ENCODE measurements at places on chromosomes 1 and 21. TPM values are rescaled to one million over a fixed set of nuclear protein-coding genes. Genes with fewer than 3 reads are reported as not detected.

GRCh38 chr1:19322481-19322880 is 10.4 kb downstream of the SLC66A1 start:
- no peaks in the 10 kb centered on the region for H3K36me3 ChIP-seq
- no peak for DNase-seq
- no peak overlapping the region for H3K4me3 ChIP-seq
- H3K27me3 ChIP-seq = no peaks in the 10 kb centered on the region
- no peaks in the 10 kb centered on the region for H3K4me1 ChIP-seq

GRCh38 chr1:232909752-232910151 is 40.7 kb upstream of the NTPCR start:
- H3K4me3 ChIP-seq = no peak overlapping the region
- no peaks in the 10 kb centered on the region for H3K27me3 ChIP-seq
- DNase-seq = no peak

C1orf226 gene
- not detected for polyA plus RNA-seq

DNA sequence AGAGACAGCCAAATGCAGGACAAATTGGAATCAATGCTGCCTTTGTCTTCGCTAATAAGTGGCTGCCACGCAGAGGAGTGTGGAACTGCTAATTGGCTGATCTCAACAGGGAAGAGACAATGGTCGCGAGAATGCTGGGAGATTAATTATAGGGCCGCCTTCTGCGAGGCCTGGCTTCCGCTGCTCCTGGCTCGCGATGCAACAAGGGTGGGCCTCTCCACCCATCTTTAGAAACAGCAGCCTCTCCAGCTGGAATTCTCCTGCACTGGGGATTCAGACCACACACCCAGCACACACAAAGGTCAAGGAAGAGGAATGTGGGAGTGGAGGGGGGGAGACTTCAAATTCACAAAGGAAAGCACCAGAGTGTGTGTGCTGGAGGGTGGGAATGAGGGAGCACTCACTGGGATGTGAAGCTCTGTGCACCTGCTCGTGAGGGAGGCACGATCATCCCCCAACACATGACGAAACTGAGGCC is 200.7 kb upstream of the GRIK3 start:
- no peaks in the 10 kb centered on the region for H3K36me3 ChIP-seq
- H3K27ac ChIP-seq = no peak overlapping the region
- no peaks in the 10 kb centered on the region for H3K4me1 ChIP-seq
- H3K27me3 ChIP-seq = no peaks in the 10 kb centered on the region
- H3K4me3 ChIP-seq = no peak overlapping the region

LIN28A gene
- not detected for polyA plus RNA-seq

DDAH1 gene
- polyA plus RNA-seq = not detected

GRCh38 chr21:43805275-43805800 is 16.0 kb downstream of the RRP1 start:
- DNase-seq = no peak
- no peaks in the 10 kb centered on the region for H3K4me1 ChIP-seq

CENPS gene
- polyA plus RNA-seq = 9.7 TPM

GRCh38 chr1:167206166-167206835 is 14.4 kb upstream of the POU2F1 start:
- H3K4me3 ChIP-seq = no peak overlapping the region
- no peak for DNase-seq
- no peaks in the 10 kb centered on the region for H3K27me3 ChIP-seq
- no peaks in the 10 kb centered on the region for H3K4me1 ChIP-seq
- H3K36me3 ChIP-seq = no peaks in the 10 kb centered on the region
- no peak overlapping the region for H3K27ac ChIP-seq

DNA sequence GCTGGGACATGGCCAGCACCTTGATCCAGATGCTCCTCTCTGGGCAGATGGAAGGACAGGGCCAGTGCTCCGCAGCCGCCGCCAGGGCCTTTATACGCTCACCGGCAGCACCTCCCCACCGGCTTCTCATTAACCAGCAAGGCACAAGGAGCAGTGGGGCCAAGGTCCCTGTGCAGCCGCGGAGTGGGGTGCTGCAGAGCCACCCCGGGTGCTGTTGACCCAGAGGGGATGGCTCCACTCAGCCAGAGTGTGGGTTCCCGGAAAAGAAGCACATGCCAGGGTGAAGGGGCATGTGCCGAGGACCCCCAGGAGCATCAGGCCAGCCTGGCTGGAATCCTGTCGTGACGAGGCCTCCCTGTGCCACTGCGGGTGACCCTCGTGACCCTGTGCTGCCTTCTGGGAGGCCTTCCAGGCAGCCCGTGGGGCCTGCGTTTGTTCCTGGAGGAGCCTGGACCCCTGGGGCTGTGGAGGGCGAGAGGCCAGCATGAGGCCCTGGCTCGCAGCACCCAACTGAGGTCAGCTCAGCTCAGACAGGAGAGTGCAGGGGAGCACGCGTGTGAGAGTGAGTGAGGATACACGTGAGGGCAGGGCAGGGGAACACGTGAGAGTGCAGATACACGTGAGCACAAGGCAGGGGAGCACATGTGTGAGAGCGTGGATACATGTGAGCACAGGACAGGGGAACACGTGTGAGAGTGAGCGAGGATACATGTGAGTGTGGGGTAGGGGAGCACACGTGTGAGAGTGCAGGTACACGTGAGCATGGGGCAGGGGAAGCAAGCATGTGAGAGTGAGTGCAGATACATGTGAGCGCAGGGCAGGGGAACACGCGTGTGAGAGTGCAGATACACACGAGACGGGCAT is at the start of gene FTCD:
FTCD (minus strand) TSS at position 66 of the 864 bp plus-strand sequence; CDS start at position 10, 56 bp downstream.
- no peaks in the 10 kb centered on the region for H3K27me3 ChIP-seq
- DNase-seq = no peak
- no peaks in the 10 kb centered on the region for H3K4me1 ChIP-seq

- H3K4me3 ChIP-seq = no peak overlapping the region
- no peaks in the 10 kb centered on the region for H3K36me3 ChIP-seq
Measured at GRCh38 chr1:17075470-17076255, 21.8 kb upstream of the SDHB start.

- no peak for DNase-seq
- H3K36me3 ChIP-seq = no peaks in the 10 kb centered on the region
- H3K27me3 ChIP-seq = no peaks in the 10 kb centered on the region
- no peaks in the 10 kb centered on the region for H3K4me1 ChIP-seq
Measured at GRCh38 chr1:200436436-200436835, 26.6 kb upstream of the ZNF281 start.

GRCh38 chr1:153563483-153563901 is 2.2 kb downstream of the S100A2 start:
- no peak overlapping the region for H3K27ac ChIP-seq
- H3K4me1 ChIP-seq = peaks cover 24% of the 10 kb centered on the region
- no peaks in the 10 kb centered on the region for H3K27me3 ChIP-seq
- DNase-seq = no peak

- H3K27me3 ChIP-seq = no peaks in the 10 kb centered on the region
- no peaks in the 10 kb centered on the region for H3K4me1 ChIP-seq
- H3K27ac ChIP-seq = no peak overlapping the region
- DNase-seq = no peak
- H3K36me3 ChIP-seq = no peaks in the 10 kb centered on the region
Measured at GRCh38 chr1:22777388-22778057, 66.9 kb downstream of the EPHB2 start.

FCER1A gene
- not detected for polyA plus RNA-seq

ZMYND12 gene
- polyA plus RNA-seq = not detected
